ENCODE measurements at places on chromosomes 3 and 15. TPM values are rescaled to one million over a fixed set of nuclear protein-coding genes. Genes with fewer than 3 reads are reported as not detected.

The DCLK3 gene
- polyA plus RNA-seq = 0.22 TPM

The SCAMP2 gene
- polyA plus RNA-seq = 48.1 TPM

The ECE2 gene
- not detected for polyA plus RNA-seq

The GPX1 gene
- polyA plus RNA-seq = 788 TPM

The RETNLB gene
- not detected for polyA plus RNA-seq
